ENCODE measurements at places on chromosomes 5 and 9.

DNA sequence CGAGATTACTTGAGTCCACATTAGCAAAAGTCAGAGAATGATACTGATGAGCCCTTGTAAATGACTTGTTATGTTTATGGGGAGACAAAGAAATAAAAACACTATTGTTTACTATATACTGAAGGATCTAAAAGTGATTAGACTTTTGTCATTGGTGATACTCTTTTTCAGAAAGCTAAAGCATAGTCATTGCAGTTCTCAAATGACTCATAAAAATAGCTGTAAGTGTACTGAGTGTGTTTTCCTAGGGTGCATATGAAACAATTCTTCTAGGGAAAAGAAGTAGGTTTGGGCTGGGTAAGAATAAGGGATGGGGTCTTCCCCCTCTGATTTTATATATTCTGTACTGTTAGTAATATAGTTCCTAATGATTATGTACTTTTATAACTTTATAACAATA is 32.6 kb downstream of the WDR36 start:
- DNase-seq, result no peak

DNA sequence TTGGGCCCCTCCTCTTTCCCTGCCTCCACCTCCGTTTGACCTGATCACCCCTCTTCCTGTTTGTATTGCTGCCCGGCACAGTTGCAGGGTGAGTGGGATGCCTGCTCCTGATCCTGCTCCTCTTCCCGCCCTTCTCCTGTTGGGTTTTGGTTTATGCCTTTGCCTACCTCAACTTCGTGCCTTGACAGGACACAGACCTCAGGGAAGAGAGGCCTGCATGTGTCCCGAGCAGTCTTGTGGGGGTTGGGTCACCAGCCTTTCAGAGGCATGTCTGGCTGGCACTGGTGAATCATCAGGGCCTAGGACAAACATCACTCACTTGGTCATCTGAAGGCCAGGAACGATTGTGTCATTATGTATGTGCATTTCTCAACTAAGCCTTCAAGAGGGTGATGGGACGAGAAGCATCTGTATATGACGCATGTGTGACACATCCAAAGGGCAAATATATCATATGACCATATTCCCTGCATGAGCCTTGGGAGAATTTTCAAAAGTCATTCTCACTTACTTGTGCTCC is 56.9 kb downstream of the NPR3 start:
- DNase-seq, result no peak

DNA sequence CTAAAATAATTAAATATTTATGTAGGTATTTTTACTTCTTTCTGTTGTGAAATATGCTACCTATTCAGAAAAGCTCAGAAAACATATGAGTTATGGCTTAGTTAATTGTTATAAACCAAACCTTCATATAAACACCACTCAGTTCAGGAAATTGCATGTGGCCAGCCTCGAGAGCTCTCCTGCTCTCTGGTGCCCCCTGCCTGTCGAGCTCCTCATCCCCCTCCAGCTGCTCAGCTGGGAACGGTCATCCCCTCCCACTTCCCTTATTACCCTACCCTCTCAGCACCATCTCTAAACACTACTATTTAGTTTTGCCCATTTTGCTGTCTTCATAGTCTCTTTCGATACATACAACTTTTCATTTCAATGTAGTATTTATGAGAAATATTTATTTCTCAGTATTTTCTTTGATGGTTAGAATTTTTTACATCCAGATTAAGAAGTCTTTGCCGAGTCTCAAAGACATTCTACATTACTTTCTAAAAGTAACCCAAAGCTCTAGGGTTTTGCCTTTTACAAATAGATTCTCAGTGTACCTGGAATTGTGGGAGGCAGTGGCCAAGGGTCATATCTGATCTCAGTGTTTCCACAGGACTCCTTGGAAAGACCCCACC is 51.2 kb upstream of the SEMA4D start:
- peak; percentile 88 for DNase-seq

- no peak for DNase-seq
Observed at GRCh38 chr5:91224969-91225368, 158.1 kb downstream of the ARRDC3 start.

DNA sequence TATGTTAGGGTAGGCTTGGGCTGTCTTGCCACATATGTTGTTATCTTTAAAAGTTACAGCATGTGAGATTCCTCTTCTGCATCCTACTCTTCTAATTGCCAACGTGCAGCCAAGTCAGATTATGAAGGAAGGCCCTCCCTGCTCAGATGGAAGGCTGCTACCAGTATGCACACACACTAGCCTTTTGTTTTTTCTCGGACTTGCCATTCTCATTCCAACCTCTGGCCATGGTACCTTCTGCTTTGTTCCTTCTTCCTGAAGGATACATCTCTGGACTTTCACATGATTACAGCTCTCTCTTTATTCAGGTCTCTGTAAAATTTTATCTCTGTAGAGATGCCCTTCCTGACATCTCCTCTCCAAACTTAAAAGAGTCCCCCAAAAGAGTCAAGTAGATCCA is 12.8 kb upstream of the OTP start:
- DNase-seq, result no peak

DNA sequence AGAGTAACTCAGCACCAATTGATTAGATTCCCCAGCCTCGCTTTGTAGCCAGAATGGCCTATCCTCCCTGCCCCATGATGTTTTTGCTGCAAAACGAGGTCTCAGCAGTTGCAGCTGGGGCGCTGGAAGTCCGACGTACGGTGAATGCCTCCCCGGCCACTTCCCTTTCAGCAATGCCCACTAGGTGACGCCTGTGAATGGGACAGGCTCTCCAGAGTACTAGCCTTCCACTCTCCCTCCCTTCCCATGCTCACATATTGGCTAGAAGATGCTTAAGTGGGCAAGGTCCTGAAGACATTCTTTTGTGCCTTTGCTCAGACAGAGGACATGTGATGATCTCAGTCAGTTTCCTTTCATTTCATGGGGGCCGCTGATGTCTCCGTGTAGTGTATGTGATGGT is 50.8 kb downstream of the DMRT2 start:
- peak; percentile 1 for DNase-seq

- no peak for DNase-seq
Observed at GRCh38 chr5:87899721-87900131, 368.9 kb downstream of the TMEM161B start.

- DNase-seq, result no peak
Observed at GRCh38 chr9:9790216-9790872, 822.5 kb downstream of the PTPRD start.

DNA sequence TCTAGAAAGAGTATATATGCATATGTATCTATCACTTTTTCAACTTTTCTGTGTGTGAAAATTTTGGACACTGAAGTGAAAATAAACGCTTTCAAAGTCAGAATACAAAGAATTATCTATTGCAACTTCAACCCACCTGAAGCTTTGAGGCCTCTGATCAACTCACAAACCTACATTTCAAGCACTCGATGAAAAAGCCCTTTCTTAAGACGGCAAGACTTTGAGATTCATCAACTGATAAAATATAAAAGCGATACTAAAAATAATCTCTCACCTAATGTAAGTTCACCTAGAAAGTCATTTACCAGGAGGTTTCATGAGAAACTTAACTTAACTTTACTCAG is 1.2 kb downstream of the GOLPH3 start:
- DNase-seq, result no peak

DNA sequence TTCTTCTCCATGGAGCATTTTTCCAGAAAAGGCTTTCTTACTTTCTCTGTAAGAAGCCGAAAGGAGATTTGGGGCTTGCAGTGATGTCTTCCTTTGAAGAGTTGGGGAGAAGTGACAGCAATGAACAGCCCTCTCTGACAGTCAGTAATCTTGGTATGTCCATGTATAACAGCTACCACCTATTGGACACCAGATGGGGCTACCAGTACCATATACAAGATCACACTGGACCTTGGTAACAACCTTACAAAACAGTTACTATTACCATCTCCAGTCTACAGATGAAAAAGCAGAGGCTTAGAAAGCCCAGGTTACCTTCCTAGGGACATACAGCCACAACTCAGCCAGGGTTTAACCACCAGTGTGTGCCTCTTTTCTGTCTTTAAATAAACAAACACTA is 272.7 kb upstream of the TRPC7 start:
- no peak for DNase-seq

GRCh38 chr5:10481241-10481935 is 39.7 kb downstream of the ROPN1L start:
- DNase-seq, result no peak

GRCh38 chr5:175692996-175693710 is 35.3 kb downstream of the HRH2 start:
- no peak for DNase-seq

GRCh38 chr5:124252191-124252638 is 494.2 kb downstream of the ZNF608 start:
- DNase-seq, result no peak

DNA sequence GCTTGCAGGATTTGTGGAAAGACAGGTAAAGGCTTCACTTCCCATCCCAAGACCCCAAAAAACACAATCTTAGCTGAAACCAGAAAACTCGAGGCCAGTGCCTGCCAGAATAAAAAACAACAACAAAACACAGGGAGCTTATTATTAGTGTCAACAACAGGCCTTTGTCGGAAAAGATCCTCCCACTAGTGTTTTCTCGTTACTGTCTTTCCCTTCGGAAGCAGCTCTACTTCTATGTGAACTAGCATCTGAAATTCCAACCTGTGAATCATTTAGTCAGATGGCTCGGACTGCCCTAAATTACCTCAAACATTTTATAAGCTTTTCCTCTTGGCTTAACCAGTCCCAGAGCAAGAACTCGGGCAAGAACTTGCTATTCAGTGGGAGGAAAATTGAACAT is 122.2 kb upstream of the GNA14 start:
- DNase-seq, result no peak

- DNase-seq, result peak; percentile 24
Observed at GRCh38 chr5:133612249-133612860, at the start of gene FSTL4. Gene FSTL4, minus strand, starts transcription at chr5:133612541.

- no peak for DNase-seq
Observed at GRCh38 chr5:21397693-21398092, 1409.7 kb upstream of the CDH18 start.

DNA sequence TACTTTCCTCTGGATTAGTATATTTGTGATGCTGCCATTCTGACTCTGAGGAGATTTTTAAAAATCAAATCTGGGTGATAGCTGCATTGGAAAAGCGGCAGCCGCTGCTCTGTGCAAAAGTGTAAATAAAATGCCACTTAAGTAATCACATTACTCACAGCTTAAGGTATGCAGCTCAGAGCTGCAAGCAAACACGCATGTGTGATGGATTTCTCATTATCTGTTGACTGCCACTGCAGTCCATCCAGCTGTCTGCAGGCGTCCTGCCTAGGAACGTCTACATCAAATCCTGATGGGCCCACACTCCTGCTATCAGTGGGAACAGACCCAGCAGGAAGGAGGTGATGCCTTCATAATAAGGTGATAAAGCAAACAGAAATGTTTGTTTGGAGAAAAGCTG is 216.9 kb downstream of the SPOCK1 start:
- DNase-seq, result no peak

DNA sequence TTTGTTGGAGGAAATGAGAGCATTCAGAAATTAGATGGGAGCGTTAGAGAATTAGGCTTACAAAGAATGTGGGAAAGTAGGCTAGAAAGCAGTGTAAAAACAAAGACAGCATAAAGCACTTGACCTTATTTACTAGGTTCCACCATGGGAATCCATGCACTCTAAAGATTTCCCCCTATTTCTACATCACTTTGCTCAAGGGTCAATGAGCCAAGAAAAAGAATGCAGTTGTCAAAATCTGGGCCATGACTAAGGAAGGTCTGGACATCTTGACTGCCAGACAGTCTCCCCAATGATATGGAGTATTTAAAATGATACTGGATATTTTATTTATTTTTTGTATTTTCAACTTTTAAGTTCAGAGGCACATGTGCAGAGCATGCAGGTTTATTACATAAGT is 3.4 kb downstream of the TLR4 start:
- DNase-seq, result no peak

GRCh38 chr9:132863096-132863495 is 15.0 kb downstream of the AK8 start:
- DNase-seq, result no peak

DNA sequence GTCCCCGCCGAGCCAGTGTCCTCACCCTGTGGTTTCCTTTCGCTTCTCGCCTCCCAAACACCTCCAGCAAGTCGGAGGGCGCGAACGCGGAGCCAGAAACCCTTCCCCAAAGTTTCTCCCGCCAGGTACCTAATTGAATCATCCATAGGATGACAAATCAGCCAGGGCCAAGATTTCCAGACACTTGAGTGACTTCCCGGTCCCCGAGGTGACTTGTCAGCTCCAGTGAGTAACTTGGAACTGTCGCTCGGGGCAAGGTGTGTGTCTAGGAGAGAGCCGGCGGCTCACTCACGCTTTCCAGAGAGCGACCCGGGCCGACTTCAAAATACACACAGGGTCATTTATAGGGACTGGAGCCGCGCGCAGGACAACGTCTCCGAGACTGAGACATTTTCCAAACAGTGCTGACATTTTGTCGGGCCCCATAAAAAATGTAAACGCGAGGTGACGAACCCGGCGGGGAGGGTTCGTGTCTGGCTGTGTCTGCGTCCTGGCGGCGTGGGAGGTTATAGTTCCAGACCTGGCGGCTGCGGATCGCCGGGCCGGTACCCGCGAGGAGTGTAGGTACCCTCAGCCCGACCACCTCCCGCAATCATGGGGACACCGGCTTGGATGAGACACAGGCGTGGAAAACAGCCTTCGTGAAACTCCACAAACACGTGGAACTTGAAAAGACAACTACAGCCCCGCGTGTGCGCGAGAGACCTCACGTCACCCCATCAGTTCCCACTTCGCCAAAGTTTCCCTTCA is 1.4 kb downstream of the GLIS3 start:
- DNase-seq, result peak; percentile 34

GRCh38 chr9:112002131-112002846 is 105.7 kb downstream of the UGCG start:
- DNase-seq, result no peak

DNA sequence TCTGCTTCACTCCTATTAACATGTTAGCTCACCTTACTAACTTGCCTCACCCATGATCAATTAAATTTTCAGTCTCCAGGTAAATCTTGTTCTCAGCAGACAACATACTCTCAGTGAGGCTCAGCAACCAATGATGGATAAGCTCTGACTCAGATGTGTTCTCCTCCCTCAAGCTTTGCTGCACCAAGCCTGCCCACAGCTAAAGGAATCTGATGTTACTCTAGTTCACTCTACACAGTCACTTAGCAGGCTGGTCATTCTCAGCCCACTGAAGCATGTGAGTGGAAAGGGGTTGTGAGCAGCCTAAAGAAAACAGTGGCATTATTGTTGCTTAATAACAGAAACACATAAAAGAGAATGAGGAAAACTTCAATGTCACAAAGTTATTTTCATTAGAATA is 37.3 kb upstream of the CTNND2 start:
- DNase-seq, result no peak

DNA sequence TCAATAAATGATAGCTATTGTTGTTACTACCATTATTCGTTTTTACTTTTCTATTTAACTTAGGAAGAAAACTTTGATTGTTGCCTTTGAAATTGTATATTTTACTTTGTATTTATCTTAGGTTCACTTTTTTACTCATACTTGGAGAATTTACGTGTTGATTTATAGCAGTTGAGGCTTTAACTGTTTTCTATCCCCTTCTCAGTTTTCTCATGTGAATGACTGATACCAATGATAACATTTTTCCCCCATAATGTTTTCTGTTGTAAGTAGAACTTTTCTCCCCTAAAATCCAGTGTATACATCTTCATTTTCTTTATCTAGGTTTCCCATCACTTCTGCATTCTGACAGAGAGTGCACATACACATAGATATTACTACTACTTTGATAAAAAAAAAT is 54.4 kb downstream of the FSD1L start:
- DNase-seq, result no peak

- DNase-seq, result no peak
Observed at GRCh38 chr9:113957351-113957750, 81.2 kb downstream of the ZNF618 start.

GRCh38 chr9:88804254-88804596 is 187.0 kb upstream of the S1PR3 start:
- no peak for DNase-seq
